Right lobe of liver (tissue), 6 donors: ENCODE measurements at places on chromosomes 1 and 21. TPM values are rescaled to one million over a fixed set of nuclear protein-coding genes. Genes with fewer than 3 reads are reported as not detected.

- no peaks in the 10 kb centered on the region for H3K36me3 ChIP-seq
- H3K4me1 ChIP-seq: peaks cover 28% of the 10 kb centered on the region
- DNase-seq: peak; percentile 29
- H3K27ac ChIP-seq: no peak overlapping the region
Observed at GRCh38 chr1:33302325-33302724, 18.6 kb downstream of the A3GALT2 start.

BRDT gene
- not detected for total RNA-seq

GRCh38 chr21:31879911-31880310 lies 7.1 kb downstream of the HUNK start:
- no peak overlapping the region for H3K27ac ChIP-seq
- no peak overlapping the region for H3K4me3 ChIP-seq
- H3K27me3 ChIP-seq: no peaks in the 10 kb centered on the region
- no peaks in the 10 kb centered on the region for H3K36me3 ChIP-seq
- H3K4me1 ChIP-seq: no peaks in the 10 kb centered on the region

- no peaks in the 10 kb centered on the region for H3K4me1 ChIP-seq
- H3K27ac ChIP-seq: peak overlapping the region; percentile 95
- H3K36me3 ChIP-seq: no peaks in the 10 kb centered on the region
- H3K4me3 ChIP-seq: no peak overlapping the region
Observed at GRCh38 chr1:234976861-234977680, 151.6 kb downstream of the TOMM20 start.

C1orf141 gene
- not detected for total RNA-seq

DMRTB1 gene
- total RNA-seq: not detected

DNA sequence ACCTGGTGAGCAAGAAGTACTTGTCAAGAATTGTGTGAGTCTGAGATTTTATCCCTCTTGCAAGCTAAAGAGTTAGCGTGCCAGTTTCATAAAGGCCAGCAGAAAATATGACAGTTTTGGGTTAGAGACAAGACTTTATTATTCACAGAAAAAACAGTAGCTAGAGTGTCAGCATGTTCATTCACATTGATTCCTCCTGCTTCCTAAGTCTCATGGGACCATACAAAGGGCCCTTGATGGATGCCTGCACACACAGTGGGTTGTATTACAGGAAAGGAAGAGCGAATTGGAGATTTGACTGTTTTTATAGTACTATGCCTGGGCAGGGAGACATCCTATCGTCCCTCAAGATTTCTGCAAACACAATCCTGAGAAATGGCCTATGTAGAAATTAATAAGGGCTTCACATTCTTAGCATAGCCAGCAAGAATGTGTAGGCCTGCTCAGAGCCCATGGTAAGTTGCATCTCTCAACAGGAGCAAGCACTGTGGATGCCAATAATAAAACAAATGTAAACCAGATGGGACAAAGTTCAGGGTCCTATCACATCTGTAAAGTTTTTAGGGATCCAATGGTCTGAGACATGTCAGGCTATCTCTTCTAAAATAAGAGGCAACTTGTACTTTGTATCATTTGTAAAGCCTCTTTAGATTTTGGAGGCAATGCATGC lies 4.0 kb upstream of the ASPM start:
- no peaks in the 10 kb centered on the region for H3K36me3 ChIP-seq
- H3K4me1 ChIP-seq: no peaks in the 10 kb centered on the region
- DNase-seq: no peak
- no peaks in the 10 kb centered on the region for H3K27me3 ChIP-seq
- no peak overlapping the region for H3K27ac ChIP-seq
- H3K4me3 ChIP-seq: no peak overlapping the region

GRCh38 chr1:21931171-21932093 lies 5.7 kb downstream of the HSPG2 start:
- H3K36me3 ChIP-seq: no peaks in the 10 kb centered on the region
- H3K4me1 ChIP-seq: no peaks in the 10 kb centered on the region
- H3K27me3 ChIP-seq: no peaks in the 10 kb centered on the region
- no peak for DNase-seq
- H3K27ac ChIP-seq: peak overlapping the region; percentile 26

KRTAP20-2 gene
- not detected for total RNA-seq

SPRR1A gene
- total RNA-seq: not detected

DNA sequence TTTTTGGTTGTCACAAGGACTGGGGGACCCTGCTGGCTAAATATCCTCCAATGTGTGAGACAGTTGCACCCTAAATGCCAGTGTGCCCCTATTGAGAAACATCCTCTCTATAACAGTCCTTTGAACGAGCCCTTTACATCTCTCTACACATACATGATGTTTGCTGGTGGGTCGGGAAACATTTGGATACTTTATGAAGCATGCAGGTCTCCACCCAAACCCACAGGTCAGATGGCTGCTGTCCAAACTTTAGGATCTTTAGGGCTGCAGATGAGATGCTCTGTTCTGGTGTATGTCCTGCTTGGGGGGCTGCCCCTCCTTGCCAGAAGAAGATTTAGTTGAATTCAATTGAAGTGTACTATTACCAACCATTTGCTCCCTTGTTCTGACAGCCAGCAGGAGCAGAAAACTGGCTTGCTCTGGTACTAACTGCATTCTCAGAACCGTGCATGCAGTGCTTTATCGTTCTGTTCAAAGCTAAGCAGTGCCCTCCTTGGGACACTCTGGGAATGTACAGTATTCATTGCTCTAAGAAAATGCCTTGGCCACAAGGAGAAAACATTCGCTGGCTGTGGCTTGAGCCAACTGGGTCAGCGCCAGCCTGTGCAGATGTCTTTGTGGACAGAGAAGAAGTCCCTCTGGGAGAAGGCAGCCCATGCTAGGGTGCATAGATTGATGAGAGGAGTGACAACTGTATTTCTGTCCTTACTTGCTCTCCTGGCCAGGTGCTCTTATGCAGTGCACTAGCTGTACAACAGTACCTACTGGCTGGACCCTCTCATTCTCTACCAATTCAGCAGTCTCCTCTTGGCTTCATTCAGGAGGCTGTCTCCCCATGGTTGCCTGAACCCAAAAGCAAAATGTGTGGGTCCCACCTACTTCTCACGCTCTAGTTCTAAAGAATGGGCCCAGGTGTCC lies 61.4 kb upstream of the DIRAS3 start:
- no peaks in the 10 kb centered on the region for H3K36me3 ChIP-seq
- no peak overlapping the region for H3K27ac ChIP-seq
- H3K4me3 ChIP-seq: no peak overlapping the region
- no peaks in the 10 kb centered on the region for H3K4me1 ChIP-seq
- no peak for DNase-seq

DNA sequence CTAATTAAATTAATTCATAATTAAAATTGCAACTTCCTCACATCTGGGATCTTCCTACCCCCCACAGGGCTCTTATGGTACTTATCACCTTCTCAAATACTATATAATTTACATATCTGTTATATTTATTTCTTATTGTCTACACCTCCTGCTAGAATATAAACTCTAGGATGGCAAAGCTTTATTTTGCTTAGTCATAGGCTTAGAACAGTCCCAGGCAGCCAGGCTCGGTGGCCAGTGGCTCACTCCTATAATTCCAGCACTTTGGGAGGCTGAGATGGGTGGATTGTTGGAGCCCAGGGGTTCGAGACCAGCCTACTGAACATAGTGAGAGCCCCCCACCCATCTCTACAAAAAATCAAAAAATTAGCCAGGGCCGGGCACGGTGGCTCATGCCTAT lies 10.0 kb upstream of the VPS13D start:
- H3K4me1 ChIP-seq: no peaks in the 10 kb centered on the region
- no peak overlapping the region for H3K4me3 ChIP-seq
- no peaks in the 10 kb centered on the region for H3K27me3 ChIP-seq

TNFRSF25 gene
- 1.9 TPM for total RNA-seq

LRRC7 gene
- total RNA-seq: 0.25 TPM

SNX27 gene
- total RNA-seq: 21.4 TPM

EIF3I gene
- 67.5 TPM for total RNA-seq

- no peaks in the 10 kb centered on the region for H3K36me3 ChIP-seq
- no peaks in the 10 kb centered on the region for H3K27me3 ChIP-seq
- H3K27ac ChIP-seq: no peak overlapping the region
- no peak overlapping the region for H3K4me3 ChIP-seq
Observed at GRCh38 chr1:7043719-7044535, 258.7 kb downstream of the CAMTA1 start.

DNA sequence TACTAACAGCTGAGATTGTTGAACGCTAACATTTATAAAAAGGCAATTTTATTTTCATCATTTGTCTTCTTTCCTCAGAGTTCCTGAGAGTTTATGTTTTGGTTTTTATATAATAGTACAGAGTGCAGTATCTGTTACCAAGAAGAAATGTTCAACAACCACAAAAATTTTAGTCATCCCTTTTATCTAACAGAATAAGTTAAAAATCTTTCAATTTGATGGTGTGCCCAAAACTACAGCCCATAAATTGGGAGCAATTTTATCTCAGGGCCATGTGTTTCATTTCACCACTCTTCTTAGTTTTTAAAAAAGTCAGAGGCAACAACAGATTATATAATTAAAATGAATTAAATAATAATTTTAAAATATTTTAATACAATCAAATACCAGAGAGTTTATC lies 37.1 kb downstream of the NEXN start:
- H3K4me3 ChIP-seq: no peak overlapping the region
- no peak for DNase-seq
- H3K4me1 ChIP-seq: no peaks in the 10 kb centered on the region
- no peaks in the 10 kb centered on the region for H3K36me3 ChIP-seq

DNA sequence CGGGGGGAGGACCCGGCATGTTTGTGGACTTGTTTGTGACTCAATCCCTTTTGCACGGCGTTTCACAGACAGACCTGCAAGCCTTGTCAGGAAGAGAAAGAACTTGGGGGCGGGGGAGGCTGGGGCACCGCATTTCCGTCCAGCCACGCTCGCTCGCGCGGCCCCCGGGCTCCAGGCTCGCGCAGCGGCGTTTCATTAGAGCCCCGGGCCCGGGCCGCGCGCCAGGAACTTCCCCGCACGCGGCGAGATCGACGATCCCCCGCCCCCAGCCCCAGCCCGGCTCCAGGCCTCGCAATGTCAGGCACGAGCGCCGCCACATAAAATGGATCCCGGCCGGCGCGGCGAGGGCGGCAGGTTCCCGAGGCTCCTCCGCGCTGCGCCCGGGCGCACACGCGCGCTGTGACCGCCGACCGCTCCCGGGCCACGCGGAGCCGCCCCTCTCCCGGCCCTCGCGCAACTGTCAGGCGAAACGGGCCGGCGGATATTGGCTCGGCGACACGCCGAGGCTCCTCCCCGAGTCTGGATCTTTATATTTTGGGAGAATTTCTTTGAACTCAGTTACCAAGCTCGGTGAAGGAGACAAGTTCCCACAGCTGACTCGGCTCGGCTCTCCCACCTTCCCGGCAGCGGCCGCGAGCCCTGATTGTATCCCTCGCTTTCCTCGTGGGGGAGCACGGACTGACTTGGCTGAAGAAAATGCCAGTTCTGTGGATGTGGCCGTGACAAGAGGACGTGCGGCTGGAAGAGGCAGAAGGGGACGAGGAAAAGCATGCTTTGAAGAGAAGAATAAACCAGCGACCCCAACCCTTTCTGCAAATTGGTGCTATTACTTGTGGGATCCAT lies at the start of gene KIF26B:
KIF26B (plus strand) TSS at position 557 of the 843 bp plus-strand sequence. CDS start 440 bp downstream, outside the sequence.
- H3K36me3 ChIP-seq: no peaks in the 10 kb centered on the region
- no peaks in the 10 kb centered on the region for H3K27me3 ChIP-seq
- H3K4me3 ChIP-seq: peak within 1 kb of the TSS; percentile 48
- DNase-seq: no peak

NPPA gene
- not detected for total RNA-seq

DNA sequence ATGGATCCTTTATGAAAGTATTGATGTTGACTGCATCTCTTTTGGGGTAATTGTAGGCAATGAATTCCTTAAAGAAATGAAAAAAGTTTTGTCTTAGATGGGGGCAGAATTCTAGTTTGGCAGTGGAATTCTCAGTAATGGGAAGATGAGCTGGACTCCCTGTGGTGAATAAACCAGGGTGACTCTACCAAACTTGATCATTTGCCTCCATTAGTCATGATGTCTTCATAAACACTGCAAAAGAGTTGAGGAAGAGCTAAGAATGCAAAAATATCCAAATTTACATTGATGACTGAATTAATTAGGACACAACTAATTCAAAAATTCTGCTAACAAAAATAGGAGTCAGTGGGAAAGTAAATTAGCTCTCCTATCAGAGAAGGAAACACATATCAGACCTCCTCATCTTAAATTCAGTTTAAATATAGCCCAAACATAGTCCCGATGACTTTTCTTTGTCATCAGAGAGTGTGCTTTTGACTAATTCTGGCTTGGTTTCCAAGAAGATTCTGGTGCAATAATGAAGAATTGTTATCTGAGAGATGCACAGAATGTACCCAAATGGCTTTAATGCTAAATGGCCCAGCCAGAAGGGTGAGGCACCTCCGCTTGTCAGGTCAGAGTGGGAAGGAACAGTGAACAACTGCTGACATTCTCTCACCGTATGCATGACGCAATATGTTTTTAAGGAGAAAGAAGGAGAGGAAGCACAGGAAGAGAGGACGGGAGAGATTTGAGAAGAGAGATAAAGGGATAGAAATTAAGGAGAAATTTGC lies 525.1 kb downstream of the LMO4 start:
- H3K27ac ChIP-seq: no peak overlapping the region
- no peaks in the 10 kb centered on the region for H3K4me1 ChIP-seq
- DNase-seq: no peak
- no peak overlapping the region for H3K4me3 ChIP-seq
- H3K27me3 ChIP-seq: no peaks in the 10 kb centered on the region
- no peaks in the 10 kb centered on the region for H3K36me3 ChIP-seq

TRNP1 gene
- total RNA-seq: 5.0 TPM

PPIAL4G gene
- total RNA-seq: not detected

- DNase-seq: no peak
- H3K4me1 ChIP-seq: no peaks in the 10 kb centered on the region
- H3K36me3 ChIP-seq: no peaks in the 10 kb centered on the region
Observed at GRCh38 chr1:30425046-30425445, 298.3 kb downstream of the MATN1 start.

- H3K4me1 ChIP-seq: no peaks in the 10 kb centered on the region
Observed at GRCh38 chr1:21572735-21573277, 63.6 kb downstream of the ALPL start.

LIN28A gene
- total RNA-seq: 0.09 TPM

GRCh38 chr1:85317560-85317959 lies 41.1 kb upstream of the BCL10 start:
- H3K36me3 ChIP-seq: no peaks in the 10 kb centered on the region
- H3K4me1 ChIP-seq: no peaks in the 10 kb centered on the region
- no peak for DNase-seq
- H3K27ac ChIP-seq: no peak overlapping the region
- no peaks in the 10 kb centered on the region for H3K27me3 ChIP-seq

DNA sequence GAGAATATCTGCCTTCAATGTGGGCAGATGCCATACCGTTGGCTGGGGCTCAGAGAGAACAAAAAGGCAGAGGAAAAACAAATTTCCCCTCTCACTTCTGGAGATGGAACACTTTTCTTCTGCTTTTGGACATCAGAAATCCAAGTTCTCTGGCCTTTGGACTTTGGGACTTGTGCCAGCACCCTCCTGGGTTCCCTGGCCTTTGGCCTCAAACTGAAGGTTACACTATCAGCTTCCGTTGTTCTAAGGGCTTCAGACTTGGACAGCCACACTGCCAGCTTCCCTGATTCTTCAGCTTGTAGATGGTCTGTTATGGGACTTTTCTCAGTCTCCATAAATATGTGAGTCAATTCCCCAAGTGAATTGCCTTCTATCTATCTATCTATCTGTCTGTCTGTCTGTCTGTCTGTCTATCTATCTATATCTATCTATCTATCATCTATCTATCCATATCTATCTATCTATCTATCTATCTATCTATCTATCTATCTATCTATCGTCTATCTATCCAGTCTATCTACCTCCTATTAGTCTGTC lies 778.1 kb upstream of the TMPRSS15 start:
- no peak overlapping the region for H3K27ac ChIP-seq
- DNase-seq: no peak
- H3K4me3 ChIP-seq: no peak overlapping the region
- H3K4me1 ChIP-seq: no peaks in the 10 kb centered on the region
- H3K36me3 ChIP-seq: no peaks in the 10 kb centered on the region
- no peaks in the 10 kb centered on the region for H3K27me3 ChIP-seq

UBASH3A gene
- 0.12 TPM for total RNA-seq
